Activated CD4-positive, alpha-beta memory T cell treated with anti-CD3 and anti-CD28 coated beads for 36 hours (primary cell): ENCODE measurements at places on chromosomes 1 and 21.

DNA sequence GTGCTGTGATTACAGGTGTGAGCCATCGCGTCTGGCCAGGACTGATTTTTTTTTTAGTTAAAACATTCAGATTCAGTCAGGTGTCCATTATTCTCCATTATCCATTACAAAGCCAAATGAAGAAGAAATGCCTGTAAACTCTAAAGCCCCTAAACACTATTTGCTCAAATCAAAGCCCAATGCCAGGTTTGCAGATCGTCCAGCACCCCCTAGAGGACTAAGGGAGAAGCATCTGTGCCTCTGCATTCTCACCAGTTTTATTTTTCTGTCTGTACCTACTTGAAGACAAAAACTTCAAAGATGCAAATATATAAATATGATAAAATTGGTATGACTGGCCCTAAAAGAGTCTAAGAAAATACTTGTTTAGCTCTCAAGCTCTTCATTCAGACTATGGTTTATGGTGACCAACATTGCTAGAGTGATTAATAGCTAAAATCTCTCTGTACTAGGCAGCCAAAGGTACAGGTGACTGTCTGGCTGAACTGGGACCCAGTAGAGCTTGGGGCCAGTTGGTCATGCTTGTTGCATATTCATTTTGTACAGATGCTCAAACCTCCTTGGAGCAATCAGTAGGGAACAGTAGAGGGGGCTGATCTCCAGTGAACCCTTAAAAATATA is 138.4 kb downstream of the SYT2 start:
- peak; percentile 40 for DNase-seq

DNA sequence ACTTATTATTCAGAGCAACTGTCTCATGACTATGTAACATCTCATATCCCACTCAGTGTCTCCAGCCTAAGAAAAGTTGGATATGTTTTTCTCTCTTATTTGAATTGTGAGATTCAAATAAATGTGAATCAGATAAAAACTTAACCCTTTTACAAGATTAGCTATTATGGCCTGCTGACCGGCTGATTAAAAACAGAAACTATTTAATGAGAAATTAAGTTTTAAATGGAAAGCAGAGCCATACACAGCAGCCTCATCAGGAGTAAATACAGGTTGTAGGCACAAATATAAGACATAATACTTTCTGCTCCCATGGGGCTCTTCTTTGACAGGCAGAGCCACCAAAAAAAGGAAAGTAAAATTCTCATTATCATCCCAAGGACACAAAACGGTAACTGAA is 307.0 kb upstream of the PRMT6 start:
- DNase-seq: no peak

GRCh38 chr1:46621930-46622329 is 5.3 kb upstream of the MOB3C start:
- no peak for DNase-seq

GRCh38 chr1:44454704-44455103 is 49.6 kb downstream of the RNF220 start:
- DNase-seq: no peak

DNA sequence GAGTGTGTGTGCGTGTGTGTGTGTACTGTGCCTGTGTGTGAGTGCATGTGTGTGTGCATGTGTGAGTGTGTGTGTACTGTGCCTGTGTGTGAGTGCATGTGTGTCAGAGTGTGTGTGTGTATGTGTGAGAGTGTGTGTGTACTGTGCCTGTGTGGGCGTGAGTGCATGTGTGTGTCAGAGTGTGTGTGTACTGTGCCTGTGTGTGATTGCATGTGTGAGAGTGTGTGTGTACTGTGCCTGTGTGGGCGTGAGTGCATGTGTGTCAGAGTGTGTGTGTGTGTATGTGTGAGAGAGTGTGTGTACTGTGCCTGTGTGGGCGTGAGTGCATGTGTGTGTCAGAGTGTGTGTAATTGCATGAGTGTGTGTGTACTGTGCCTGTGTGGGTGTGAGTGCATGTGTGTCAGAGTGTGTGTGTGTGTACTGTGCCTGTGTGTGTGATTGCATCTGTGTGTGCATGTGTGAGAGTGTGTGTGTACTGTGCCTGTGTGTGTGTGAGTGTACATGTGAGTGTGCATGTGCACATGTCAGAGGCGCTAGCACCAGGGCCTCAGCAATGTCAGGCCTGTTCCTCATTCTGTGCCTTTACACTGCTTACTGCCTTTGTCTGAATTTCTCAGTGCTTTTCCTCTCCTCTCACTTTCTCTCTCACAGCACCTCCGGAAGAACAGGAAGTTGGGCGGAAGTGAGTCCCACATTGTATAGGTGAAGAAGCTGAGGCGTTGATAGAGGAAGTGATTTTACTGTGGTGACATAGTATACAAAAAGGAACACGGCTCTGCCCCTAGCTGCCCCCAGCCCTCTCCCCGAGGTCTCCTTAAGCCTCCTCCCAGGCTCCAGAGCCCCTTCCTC is 4.9 kb downstream of the SLC5A9 start:
- peak; percentile 16 for DNase-seq

DNA sequence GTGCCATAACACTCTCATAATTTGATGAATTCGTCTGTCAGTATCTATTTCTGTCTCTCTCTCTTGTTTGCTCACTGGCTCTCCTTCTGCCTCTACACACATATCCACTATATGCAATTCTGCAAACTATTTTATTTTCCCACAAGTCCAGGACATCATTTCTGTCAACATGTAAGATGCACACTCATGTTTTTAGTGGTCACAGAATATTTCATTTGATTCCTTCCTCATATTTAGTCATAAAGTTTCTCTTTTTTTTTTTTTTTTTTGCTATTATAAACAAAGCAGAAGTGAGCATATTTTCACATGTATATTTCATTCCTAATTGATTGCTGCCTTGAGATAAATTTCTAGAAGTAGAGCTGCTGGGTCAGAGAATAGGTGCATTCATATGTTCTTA is 165.3 kb downstream of the PGBD5 start:
- no peak for DNase-seq

DNA sequence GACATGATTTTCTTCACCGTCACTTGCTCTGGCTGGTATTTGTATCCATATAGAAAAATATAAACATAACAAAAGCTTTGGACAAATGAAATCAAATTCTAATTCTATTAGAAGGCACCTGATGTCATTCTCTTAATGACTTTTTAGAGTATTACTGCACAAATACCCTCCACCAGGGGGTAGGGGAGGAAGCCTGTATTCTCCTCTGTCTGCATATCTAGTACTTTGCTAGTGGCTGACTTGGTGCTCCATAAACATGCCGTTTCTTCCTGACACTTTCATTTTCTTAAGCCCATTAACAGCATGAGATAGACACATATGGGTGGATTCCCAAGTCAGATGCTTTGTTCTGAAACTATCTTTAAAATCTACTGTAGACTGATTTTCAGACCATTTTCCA is 20.6 kb upstream of the KCNJ15 start:
- DNase-seq: no peak

GRCh38 chr1:187185389-187185788 is 356.6 kb downstream of the PLA2G4A start:
- no peak for DNase-seq

- no peak for DNase-seq
Measured at GRCh38 chr21:25005388-25005787, 601.9 kb downstream of the MRPL39 start.

- no peak for DNase-seq
Measured at GRCh38 chr1:44326821-44327465, 28.1 kb downstream of the ERI3 start.

- DNase-seq: no peak
Measured at GRCh38 chr21:18722193-18722592, 318.6 kb upstream of the TMPRSS15 start.

- DNase-seq: no peak
Measured at GRCh38 chr1:50231209-50231608, 122.5 kb downstream of the ELAVL4 start.

GRCh38 chr1:204875255-204875654 is 4.6 kb downstream of the NFASC start:
- DNase-seq: no peak

DNA sequence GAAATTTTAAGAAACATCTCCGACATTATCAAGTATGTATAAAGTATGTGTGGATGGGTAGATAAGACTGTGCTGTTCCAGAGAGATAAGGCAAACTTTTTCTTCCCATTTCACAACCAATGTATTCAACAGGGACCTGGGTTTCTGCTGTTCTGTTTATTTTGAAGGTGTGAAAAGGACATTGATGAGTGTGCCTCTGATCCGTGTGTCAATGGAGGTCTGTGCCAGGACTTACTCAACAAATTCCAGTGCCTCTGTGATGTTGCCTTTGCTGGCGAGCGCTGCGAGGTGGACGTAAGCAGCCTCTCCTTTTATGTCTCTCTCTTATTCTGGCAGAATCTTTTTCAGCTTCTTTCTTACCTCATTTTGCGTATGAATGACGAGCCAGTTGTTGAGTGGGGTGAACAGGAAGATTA is 174.0 kb downstream of the CRB1 start:
- no peak for DNase-seq
